ENCODE measurements at places on chromosomes 7 and 10.

- DNase-seq = no peak
These were observed 20.0 kb downstream of the CUBN start for GRCh38 chr10:17109475-17110207.

DNA sequence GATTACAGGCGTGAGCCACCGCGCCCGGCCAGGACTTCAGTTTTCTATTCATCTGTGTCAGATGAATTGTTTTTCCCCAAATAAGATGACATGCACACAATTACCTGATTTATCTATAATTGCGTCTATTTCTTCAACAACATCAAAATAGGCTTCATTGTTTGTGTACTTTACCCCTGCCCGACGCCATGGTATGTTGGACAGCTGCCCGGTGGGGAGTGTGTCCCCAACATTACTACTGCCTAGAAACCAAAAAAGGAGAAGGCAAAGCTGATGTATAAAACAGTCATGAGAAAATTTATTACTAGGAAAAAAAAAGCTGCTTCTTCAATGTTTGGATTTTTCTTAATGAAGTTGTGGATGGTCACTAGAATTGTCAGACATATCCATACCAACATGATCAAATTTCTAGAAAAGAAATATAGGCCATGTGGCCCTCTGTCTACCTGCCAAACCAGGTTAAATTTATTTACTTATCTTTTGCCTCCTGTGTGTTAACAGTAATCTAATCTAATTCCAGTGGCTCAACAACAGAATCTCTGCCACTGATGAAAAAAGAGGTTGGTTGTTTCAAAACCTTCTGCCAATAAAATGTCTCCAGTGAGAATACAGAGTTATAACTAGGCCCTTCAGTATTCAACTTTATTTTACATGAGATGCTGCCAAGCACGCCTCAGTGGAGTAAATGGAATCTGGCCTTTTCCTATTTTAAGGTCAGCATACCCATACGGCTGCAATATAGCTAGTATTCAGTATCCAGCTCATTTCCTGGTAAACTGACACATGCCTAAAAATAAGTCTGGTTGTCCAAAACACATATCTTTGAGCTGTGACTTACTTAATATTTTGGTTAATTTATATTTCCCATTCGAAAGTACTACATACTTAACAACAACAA, 16.5 kb downstream of the AP3M1 start:
- no peak for DNase-seq

GRCh38 chr7:109479388-109479787, 909.7 kb downstream of the DNAJB9 start:
- DNase-seq = no peak

DNA sequence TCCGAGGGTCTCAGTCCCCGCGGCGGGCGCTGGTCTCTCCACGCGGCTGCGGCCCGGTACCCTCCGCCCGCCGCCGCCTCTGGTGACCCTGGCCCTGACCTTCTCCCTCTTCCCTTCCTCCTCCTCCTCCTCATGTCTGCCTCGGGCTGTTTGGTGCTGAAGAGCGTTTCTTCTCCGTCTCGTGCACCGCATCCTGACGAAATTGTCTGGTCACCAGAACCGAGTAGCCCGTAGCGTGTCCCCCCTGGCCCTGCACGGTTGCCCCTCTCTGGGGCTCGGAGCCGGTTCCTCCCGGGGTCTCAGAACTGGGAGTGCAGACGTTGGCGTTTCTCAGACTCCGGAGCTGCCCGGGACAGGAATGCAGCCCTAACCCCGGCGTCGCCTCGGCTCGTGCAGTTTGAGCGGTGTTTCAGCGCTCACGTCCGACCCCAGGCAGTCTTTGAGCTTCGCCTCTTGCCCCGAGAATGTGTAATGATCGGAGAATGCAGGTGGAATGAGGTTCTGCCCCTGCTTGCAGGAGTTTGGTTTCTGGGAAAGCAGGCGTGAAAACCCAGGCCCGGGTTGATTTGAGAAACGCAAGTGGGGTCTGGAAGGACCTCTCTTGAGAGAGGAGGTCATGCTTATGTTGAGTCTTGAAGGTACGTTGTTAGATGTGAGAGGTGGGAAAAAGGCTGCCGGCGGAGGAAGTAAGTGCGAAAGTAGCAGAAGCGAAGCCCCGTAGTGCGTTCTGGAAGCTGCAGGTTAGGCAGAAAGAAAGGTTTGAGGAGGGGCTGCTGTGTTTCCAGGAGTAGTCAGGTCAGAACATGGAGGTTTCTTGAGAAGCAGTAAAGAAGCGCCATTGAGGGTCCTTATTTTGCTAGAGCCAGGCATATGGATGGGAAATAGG, 743 bp downstream of the RBM17 start:
- DNase-seq = no peak

GRCh38 chr10:126331101-126331500, 57.2 kb downstream of the ADAM12 start:
- DNase-seq = no peak

- DNase-seq = no peak
These were observed 119.6 kb downstream of the CHN2 start for GRCh38 chr7:29314148-29314547.

GRCh38 chr10:48602401-48603135, 2.3 kb downstream of the ARHGAP22 start:
- DNase-seq = no peak

- no peak for DNase-seq
These were observed 192.0 kb downstream of the ADAM12 start for GRCh38 chr10:126196281-126196680.

DNA sequence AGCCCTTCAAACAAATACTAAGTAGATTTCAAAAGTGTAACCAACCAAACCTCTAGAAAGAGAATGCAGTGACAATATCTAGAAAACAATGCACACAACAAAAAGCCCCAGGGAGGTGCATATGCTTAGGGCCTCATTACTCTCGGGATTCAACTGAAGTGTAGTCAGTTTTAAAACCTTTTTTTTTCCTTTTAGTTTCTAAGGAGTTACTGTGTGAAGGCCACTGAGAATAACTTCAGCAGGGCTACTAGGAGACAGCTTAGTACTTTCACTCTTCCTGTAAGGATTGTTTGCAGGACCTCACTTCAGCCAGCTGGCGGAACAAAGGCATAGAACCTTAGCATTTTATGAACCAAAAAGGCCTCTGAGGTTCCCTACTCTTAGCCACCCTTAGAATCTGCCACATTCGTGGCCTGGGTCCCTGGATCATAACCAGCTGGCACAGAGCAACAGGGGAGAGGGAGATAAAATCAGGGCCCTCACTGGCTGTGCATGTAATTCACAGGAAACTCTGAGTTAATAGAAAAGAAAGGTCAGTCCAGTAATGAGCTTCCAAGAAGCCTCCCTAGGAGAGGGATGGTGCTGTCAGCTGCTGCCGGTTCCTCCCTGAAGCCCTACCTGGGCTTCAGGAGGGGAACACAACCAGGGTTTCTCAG, 3.6 kb downstream of the VOPP1 start:
- no peak for DNase-seq

Data from activated T-cell treated with anti-CD3 and anti-CD28 coated beads for 24 hours (primary cell).